Endothelial cell of umbilical vein (primary cell): ENCODE measurements at places on chromosomes 3 and 15. TPM values are rescaled to one million over a fixed set of nuclear protein-coding genes. Genes with fewer than 3 reads are reported as not detected.

Gene ARL14
- not detected in 2 replicates for total RNA-seq

Gene NRROS
- total RNA-seq: 14.4 and 15.6 TPM in 2 replicates

Gene CRABP1
- total RNA-seq: not detected in 2 replicates

Gene PAQR9
- total RNA-seq: not detected in 2 replicates

Gene SLC51A
- total RNA-seq: not detected in 2 replicates

Gene NDN
- total RNA-seq: 19.0 and 19.2 TPM in 2 replicates

Gene BTBD1
- 56.9 and 58.0 TPM in 2 replicates for total RNA-seq
